ENCODE measurements at places on chromosomes 11 and 22.

- no peak for DNase-seq
These were observed 3.6 kb upstream of the FBXO3 start for GRCh38 chr11:33777906-33778305.

DNA sequence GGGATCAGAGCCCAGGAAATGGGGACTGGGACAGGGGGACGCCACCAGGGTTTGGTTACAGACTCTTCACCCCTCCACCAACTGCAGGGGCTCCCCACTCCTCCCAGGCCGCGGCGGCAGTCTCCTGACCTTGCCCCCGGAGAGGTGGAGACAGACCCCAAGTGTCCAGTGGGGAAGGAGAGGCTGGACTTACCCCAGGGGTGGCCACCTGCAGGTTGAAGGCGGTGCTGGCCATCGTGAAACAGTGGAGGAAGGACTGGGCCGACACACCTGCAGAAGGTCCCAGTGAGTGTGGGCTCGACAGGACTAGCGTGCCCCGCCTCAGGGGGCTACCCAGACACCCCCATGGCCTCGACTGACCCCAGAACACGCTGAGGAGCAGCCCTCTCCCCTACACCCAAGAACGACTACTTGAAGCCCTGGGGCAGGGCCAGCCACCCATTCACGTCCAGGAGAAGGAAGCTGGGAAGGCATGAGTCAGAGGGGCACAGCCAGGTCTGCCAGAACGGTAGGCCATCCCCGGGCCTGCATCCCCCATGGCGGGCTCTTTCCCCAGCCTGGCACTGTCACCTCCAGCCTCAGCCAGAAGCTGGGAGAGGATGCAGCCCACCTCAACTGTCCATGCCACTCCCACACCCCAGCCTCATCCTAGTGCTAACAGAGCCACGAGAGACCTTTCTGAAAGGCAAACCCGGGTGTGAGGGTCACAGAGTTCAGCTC lies 2.3 kb downstream of the GATD1 start:
- peak; percentile 26 for DNase-seq

DNA sequence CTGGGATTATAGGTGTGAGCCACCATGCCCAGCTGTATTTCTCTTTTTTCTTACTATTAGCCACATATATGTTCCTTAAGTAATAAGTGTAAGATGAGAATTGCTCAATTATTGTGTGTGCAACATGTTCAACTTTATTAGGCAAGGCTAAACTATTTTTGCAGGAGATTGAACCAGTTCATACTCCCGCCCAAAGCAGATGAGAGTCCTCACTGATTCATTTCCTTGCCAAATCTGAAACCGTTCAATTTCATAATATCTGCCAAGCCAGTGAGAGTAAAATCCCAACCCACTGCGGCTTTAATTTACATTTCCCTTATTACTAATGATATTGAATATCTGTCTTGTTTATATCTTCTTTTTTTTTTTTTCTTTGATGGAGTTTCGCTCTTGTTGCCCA lies 48.4 kb downstream of the KCNJ4 start:
- no peak for DNase-seq

- DNase-seq = no peak
These were observed 3.1 kb downstream of the FDX1 start for GRCh38 chr11:110432713-110433392.

DNA sequence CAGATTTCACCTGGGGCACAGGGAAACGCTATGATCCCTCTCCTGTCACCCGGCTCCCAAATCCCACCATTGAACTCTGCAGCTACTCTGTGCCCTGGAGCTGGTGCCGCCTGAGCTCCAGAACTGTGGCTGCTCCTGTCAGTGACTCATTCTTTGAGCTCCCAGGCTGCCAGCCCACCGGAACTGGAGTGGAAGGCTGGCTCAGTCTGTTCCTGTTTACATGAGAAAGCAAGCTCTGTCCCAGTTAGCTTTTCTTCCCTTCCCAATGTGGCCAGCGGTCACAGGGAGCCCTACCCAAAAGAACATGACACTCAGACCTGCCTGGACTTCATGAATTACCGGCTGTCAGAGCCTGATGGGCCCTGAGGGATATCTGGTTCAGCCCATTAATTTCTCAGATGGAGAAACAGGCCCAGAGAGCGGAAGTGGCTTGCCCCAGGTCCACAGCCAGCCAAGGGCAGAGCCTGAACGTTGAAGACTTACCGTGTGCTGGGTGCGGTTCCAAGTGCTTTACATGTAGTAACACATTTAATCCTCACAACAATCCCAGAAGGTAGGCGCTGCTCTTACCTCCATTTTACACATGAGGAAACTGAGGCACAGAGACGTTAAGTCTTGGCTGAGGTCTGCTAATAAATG lies 23.8 kb upstream of the IGSF22 start:
- peak; percentile 88 for DNase-seq

- no peak for DNase-seq
These were observed 69.9 kb upstream of the WNT11 start for GRCh38 chr11:76276046-76276780.

DNA sequence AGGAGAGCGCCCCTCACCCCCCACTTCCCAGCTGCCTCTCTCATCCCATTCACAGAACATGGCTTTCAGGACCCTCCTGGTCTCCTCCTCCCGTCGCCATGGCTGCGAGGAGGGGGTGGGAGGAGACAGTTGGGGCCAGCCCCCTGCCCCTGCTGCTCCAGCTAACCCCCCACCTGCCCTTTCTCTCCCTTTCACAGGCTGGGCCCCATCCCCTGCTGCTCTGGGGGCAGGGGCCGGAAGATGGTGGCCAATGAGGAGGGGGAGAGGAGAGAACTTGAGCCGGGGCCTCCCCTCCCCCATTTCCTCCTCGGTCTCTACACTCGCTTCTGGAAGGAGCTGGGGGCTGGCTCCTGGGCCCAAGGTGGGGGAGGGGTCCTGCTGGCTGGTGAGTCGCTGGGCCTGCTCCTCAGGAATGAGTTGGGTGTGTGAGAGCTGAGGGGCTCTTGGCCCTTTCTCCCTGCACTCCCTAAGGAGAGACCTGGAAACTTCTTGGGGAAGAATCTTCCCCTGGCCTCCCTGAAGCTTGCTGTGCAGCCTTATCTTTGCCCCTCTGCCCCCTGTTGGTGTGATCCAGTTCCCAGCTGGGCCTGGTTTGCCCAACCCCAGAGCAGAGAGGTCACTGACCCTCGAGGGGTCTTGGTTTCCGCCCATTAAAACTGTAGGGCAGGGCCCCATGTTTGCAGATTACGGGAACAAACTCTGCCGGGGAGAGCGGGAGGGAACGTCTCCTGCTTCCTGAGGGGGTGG lies 10.2 kb downstream of the YPEL4 start:
- no peak for DNase-seq

GRCh38 chr11:69055598-69056516 lies 7.1 kb downstream of the TPCN2 start:
- DNase-seq = no peak

DNA sequence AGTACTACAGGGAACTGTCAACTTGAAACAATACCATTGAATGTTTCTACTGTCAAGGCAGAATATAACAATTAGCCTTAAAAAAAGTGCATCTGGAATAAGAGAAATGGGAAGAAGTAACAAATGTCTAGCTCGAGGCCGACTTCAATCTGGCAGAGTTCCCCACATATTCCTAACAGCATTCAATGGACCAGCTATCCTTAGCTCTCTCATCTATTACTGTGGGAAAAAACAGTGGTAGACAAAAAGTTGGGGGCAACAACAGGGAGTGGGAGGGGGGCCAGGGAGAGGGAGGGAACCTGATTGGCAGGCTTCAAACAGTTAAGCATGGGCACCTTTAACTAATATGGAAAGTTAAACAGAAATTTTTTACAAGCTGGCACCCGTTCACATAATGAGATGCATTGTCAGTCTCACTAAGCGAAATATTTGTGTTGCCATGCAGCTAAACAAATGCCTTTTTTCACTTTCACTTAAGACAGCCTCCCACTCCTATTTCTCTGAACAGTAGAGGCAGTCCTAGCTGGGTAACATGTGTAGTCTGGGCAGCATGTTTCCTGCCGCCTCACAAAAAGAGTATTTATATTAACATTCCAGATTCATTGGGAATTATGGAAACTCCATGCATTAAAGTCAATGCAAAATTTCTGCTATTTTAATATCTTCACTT lies 62.2 kb upstream of the SOX6 start:
- no peak for DNase-seq

GRCh38 chr11:76634886-76635285 lies 35.7 kb downstream of the LRRC32 start:
- no peak for DNase-seq

- no peak for DNase-seq
These were observed 219.0 kb upstream of the ZBED5 start for GRCh38 chr11:11076879-11077278.

GRCh38 chr22:29854432-29854831 lies 16.4 kb upstream of the ASCC2 start:
- no peak for DNase-seq

- DNase-seq = no peak
These were observed 55.1 kb downstream of the RTN4R start for GRCh38 chr22:20212754-20213699.

DNA sequence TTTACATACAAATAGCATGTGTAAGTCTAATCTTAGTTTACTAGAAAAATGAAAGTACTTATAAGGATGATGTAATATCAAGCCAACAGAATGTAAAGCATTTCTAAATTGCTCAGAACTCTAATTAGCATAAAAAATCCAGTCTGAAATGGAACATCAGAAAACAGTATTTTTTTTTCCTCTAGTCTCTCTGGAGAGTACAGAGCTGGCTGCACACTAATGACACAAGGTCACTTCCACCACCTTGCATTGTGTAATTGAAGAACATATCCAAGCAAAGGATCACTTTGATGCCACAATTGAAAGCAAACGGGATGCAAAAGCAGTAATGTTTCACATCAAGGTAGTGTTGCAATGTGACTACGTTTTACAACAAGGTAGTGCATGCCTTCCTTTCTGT lies 548.0 kb upstream of the LUZP2 start:
- DNase-seq = no peak

DNA sequence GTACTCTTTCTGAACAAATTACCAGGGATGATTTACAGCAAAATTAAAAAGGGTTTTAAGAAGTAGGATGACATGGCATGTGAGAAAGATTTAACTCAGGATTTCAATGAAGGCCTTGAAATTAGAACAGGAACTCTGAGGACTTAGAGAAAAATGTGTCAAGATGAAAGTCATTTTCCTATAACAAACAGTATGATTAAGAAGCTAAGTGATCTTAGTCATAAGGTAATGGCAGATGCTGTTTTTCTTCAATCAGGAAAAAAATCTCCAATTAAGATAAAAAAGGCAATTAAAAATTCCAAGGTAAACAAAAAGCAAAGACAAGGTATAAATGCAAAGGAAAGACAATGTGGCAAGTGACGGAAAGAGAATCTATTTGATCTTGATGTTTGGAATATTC lies 73.5 kb downstream of the GAB2 start:
- DNase-seq = peak; percentile 18

DNA sequence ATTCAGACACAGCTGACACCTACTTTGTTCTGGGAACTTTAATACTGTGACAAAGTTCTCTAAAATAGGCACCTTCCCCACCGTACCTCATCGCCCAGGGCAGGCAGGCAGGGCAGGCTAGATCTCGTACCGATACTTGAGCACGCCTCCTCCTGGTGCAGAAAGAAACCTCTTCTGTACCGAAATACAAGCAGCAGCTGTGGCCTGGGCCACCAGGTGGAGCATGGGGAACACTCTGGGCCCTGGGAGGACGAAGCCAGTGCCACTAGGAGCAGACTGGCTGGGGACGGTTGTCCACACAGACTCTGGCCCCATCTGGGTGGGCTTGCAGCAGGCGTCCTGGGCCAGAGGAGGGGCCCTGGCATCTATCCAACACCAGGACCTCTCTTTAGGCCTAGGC lies 12.8 kb downstream of the PMM1 start:
- DNase-seq = peak; percentile 56

DNA sequence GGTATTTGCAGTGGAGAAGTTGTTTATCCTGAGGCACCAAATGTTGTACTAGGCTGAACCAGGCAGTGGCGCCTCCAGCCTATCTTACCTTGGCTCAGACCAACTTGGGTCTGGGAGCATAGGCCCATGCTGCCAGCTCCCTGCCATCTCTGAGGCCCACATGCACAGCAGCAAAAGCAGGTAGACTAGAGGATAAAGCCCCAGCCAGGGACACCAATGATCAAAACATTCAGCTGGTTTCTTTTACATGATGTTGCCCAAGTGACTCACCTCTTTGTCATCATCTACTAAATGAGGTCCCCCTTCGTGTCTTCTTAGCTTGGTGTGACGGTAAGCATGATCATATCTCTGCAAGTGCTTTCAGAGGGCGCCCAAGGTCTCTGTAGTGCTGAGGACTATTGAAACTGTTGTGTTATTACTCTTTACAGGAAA lies 112.1 kb upstream of the DRD2 start:
- DNase-seq = peak; percentile 58

DNA sequence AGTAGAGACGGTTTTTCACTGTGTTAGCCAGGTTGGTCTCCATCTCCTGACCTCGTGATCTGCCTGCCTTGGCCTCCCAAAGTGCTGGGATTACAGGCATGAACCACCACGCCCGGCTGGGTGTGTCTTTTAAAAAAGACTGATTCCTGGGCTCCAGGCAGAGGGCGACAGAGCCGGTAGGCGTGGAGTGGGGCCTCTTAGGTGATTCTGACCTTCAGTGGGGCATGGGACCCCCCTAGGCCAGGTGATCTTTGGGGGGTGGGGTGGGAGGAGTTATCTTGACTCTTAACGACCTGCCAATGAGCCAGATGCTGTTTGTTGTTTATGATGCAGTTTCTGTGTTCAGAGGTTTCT lies 12.9 kb upstream of the SORL1-AS1 start:
- no peak for DNase-seq

GRCh38 chr11:89484896-89485295 lies 6.3 kb downstream of the NOX4 start:
- no peak for DNase-seq

GRCh38 chr11:34864424-34864823 lies 51.8 kb downstream of the APIP start:
- DNase-seq = no peak
